Activated CD4-positive, alpha-beta T cell treated with anti-CD3 and anti-CD28 coated beads, Interleukin-2, Interleukin-4, amounts not matched to agents 100 ng/mL and 50 ng/mL, durations not matched to agents 16 hours and 8 hours (primary cell): ENCODE measurements at places on chromosomes 5 and 9.

- no peak for DNase-seq
Measured at GRCh38 chr5:65034029-65034812, 265.5 kb downstream of the CWC27 start.

GRCh38 chr9:126383406-126384046, 56.9 kb downstream of the MVB12B start:
- no peak for DNase-seq

DNA sequence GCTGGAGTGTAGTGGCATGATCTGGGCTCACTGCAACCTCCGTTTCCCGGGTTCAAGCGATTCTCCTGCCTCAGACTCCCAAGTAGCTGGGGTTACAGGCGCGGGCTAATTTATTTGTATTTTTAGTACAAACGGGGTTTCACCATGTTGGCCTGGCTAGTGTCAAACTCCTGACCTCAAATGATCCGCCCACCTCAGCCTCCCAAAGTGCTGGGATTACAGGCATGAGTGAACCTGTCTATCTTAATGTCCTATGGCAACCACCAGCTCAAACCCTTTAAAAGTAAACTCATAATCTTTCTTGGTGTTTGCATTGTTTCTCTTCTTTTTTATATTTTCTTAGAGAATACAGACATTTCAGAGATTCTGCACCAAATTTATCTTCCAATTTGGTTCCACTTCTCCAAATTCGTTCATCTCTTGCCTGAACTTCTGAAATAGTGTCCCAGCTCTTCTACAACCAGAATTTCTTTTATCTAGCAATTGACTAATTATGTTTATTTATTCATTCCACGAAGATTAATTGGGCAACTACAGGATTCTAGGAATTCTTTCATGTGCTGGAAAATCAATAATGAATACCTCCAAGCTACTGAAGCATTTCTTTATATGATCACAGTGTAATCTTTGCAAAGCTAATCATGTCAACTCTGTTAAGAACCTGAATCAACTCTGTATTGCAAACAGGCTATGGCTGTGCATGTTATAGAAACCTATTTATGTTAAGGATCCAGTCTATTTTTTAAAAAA, 60.0 kb upstream of the TYRP1 start:
- DNase-seq = no peak

DNA sequence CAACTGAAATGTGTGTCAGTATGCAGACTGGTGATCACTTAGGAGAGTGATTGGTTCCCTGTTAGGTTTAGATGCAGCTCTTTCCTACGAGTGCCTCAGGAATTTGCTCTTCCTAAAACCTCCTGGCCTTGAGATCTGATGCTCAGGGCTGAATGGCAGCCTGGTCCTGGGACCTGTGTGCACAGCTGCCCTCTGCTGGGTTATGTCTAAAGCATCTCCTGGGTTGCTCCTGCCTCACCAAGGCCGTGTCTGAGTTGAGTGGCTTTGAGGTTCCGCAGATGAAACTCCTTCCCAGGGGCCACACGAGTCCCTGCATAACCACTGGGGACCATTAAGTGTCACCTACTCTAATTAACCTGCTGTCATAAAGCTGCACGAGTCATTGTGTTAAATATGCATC, 59.5 kb downstream of the MVB12B start:
- DNase-seq = no peak

DNA sequence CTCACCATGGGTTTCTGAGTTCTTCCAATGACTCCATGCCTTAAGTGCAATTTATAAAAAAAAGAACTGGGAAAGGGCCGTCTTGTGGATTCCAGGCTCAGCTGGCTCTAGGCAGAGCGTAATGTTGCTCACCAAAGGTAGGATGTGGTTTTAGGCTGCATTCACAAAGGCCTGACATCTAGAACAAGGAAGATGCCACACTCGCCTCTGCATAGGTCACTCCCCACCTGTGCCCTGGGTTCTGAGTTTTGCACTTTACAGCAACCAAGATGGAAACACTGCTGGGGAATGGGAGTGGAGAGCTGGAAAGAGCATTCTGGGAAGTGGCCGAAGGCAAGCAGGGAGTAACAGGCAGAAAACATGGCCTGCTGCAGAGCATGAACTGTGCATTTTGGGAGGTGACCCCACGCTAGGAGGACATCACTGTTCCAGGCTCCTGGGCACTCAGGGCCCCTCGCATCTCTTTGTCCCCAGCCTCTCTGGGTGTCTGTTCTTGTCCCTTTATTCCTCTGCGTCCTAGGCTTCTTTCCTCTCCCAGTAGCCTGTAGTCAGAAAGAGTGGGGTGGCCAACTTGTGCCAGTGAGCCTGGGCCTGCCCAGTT, 12.3 kb downstream of the FCN2 start:
- DNase-seq = no peak

DNA sequence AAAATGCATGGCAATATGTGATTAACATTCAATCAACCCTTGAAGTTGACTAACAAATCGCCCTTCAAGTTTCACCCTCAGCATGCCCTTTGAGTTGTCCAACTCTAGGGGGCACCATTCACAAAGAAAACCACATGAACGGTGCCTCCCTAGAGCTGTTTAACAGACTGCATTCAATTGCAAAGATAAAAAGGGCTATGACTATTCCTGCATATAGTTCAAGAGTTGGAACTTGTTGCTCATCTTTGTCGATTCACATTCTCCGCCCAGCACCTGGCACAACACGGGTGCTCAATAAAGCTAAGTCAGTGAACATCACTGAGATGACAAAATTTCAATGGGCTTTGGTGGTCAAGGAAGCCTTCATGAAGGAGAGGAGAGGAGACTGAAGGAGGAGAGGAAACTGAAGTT, 69.6 kb upstream of the SLC30A5 start:
- DNase-seq = peak; percentile 50

- no peak for DNase-seq
Measured at GRCh38 chr9:127447416-127448111, 3.6 kb downstream of the RPL12 start.

DNA sequence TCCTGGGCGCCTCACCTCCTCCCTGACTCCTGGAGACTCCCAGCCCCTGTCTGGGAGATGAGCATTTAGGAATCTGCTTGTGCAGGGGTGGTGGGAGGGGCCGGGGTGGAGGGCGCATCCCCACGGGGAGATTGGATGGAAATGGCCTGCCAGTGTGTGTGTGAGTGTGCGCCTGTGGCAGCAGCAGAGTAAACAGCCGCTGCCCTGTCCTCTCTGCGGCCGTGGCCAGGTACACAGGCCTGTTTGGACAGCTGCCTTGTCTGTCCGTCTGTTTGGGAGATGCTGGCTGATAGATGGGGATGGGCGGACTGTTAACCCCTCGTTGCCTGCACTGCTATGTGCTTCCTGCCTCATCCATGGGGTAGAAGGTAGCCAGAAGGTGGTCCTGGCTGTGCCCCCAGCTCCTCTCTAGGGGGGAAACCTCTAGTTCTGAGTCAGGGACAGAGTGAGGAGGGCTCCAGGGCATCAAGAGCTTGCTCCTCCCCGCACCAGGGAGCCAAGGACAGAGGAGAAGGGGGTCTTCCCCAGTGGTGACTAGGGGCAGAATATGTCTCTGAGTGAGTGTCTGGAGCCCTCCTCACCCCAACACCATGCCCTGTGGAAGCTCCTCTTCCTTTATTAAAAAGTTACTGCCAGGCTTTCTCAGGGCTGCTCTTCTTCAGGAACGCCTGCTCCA, 60.1 kb downstream of the LMX1B start:
- DNase-seq = no peak

DNA sequence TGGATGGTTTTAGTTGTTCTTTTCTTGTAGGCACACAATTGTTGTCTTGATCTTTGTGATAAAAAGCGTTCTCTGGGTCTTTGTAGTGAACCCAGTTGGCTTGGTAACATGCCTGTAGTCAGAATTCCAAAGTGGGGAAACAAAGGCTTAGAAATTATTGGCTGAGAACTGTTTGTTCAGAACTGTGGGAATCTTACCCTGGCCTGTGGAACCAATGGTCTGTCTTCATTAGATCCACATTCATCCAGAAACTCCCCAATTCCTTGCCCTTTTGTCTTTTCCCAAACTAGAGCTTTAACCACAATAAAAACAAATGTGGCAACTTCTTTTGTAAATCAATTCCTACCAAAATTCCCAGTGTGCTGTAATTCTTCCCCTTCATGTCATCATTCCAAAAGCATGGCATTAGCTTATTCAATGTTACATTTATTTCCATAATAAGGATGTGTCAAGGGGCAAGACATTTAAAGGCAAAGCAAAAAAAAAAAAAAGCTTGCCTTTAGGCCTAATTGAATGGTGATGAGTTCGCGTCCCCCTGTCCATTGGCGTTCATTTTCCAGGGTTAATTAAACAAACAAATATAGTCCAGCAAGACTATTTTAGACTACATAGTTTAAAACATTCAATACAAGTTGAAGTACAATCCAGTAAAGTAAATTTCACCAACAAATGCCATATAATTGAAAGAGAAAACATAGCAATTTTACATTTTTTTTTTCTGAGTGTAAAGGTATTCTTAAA, 249.8 kb upstream of the ZNF608 start:
- DNase-seq = no peak

DNA sequence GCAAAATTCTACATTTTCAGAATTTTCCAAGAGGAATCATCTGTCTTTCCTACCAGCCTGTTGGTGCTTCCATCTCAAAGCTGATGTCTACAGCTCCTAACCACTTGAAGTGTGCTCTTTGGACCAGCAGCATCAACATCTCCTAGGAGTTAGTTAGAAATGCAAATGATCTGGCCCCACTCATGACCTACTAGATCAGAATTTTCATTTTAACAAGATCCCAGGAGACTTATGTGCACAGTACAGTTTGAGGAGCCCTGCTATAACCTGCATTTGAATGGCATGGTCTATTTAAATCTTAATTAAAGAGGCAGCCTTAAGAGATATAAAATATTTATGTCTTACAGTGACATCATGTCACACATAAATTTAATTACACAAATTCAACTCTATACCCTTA, 33.8 kb downstream of the ITK start:
- DNase-seq = no peak

DNA sequence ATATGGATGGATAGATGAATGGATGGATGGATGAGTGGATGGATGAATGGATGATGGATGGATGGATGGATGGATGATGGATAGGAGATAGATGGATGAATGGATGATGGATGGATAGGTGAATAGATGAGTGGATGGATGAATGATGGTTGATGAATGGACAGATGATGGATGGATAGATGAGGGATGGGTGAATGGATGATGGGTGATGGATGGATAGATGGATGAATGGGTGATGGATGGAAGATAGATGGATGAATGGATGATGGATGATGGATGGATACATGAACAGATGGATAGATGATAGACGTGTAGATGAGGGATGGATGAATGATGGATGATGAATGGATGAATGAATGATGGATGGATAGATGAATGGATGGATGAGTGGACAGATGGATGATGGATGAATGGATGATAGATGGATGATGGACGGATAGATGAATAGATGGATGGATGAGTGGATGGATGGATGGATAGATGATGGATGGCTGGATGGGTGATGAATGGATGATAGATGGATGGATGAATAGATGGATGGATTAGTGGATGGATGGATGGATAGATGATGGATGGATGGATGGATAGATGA, 53.8 kb downstream of the OLFM1 start:
- DNase-seq = no peak

DNA sequence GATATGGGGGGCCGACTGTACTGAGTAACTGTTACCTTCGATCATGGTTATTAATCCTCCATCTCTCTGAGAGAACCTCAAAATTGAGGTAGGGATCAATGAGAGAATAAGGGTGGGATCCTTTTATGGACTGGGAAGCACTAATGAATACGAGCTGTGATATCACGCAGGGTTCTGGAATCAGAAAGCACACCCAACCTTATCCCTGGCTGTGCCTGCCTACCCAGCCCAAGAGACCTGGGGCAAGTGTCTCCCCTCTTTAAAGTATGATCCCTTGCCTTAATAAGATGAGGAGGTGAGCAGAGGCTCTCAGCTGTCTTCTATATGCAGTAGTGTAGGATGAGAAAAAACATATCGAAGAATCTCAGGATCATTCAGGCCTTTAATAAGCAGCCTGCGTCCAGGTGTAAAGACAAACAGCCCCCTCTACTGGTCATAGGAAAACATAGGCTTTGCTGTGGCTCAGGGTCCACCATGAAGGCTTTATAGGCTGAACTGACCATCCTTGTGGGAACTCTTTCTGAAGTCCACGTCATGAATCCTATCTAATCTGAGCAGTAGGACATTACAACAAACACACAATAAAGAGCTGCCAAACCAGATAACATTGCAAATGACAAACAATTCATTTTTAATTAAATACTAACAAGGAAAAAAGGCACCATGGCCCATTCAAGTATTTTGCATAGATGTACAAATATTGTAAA, 16.8 kb downstream of the NIPAL4 start:
- peak; percentile 57 for DNase-seq

GRCh38 chr9:137689745-137690529, 71.1 kb downstream of the EHMT1 start:
- no peak for DNase-seq

DNA sequence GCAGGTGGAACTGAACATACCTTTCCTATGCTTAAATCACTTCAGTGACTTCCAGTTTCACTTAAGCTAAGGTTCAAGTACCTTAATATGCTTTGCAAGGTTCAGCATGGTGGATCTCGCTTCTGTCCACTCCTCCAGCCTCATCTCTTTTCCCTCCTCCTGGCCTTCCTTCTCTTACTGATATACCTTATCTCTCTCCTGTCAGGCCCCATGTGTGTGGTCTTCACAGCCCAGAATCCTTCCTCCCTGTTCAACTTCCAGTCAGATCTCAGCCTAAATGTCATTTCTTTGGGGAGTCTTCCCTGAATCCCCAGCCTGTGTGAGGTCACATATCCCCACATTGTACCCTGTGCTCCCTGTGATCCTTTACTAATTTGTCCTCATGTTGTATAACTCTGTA, 87.7 kb downstream of the ANGPTL2 start:
- no peak for DNase-seq

DNA sequence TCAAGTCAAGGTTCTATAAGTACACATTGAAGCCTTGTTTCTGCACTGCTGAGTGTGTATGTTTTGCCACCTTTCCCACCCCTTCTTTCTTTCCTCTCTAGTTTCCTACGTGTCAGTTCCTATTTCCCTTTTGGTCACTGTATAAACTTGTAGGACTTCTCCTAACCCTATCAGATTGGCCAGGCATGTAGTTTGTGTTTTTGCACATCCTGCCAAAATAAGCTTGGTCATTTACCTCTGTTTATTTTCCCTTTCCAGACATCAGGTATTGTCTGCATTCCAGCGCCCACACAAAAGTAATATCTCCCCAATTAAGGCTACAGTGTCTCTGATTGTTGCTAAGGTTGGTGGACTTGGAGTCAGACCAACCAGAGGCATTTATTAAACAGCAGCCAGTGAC, 252.9 kb upstream of the MPDZ start:
- no peak for DNase-seq

GRCh38 chr5:102421647-102422046, 77.2 kb downstream of the SLCO6A1 start:
- DNase-seq = no peak

- no peak for DNase-seq
Measured at GRCh38 chr9:22009506-22009867, 382 bp upstream of the CDKN2B start.

GRCh38 chr5:34898258-34898895, 16.9 kb downstream of the RAD1 start:
- peak; percentile 55 for DNase-seq

DNA sequence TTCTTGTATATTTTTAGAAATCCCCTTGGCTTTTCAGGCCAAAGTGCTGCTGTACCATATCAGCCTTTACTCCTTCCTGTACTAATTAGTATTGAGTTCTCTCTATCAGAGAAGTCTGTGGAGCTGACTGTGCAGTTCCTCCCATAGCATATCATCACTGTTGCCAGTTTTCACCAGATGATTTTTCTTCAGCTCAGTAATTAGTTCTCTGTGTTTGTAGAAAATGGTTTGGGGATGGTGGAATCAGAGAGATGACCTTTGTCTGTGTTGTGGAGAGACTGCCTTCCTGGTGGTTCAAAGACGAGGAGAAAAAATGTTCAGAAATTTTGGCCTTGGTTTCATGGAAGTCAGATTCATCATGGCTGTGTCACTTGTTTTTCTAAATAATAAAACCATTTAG, 227.5 kb upstream of the ACTBL2 start:
- DNase-seq = no peak
